ENCODE measurements at places on chromosomes 11 and 22. TPM values are rescaled to one million over a fixed set of nuclear protein-coding genes. Genes with fewer than 3 reads are reported as not detected.

- no peak for DNase-seq
These were observed 81.6 kb downstream of the TEAD1 start for GRCh38 chr11:12755510-12756453.

DNA sequence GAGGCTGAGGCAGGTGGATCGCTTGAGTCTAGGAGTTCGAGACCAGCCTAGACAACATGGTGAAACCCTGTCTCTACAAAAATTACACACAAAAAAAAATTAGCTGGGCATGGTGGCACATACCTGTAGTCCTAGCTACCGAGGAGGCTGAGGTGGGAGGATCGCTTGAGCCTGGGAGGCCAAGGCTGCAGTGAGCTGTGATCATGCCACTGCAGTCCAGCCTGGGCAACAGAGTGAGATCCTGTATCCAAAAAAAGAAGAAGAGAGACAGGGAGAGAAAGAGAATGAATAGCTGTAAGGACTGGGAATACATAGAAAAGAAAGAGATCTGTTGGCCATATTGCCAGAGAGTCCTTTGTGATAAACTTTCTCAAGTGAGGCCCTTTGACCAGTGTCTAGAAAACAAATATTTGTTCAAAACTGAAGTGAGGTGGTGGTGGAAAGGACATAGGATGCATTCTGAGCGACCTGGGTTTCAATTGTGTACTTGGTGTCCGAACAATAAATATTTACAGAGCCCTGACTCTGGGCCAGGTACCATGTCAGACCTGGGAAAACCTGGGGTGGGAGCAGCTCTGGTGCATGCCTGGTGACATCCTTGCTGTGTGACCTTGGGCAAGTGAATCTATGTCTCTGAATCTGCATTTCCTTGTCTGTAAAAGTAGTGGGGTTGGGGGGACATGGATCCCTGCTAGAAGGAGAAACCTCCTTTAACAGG is 89.6 kb upstream of the CRYBB3 start:
- no peak for DNase-seq

GRCh38 chr22:45645526-45646414 is 25.9 kb upstream of the ATXN10 start:
- peak; percentile 33 for DNase-seq

DNA sequence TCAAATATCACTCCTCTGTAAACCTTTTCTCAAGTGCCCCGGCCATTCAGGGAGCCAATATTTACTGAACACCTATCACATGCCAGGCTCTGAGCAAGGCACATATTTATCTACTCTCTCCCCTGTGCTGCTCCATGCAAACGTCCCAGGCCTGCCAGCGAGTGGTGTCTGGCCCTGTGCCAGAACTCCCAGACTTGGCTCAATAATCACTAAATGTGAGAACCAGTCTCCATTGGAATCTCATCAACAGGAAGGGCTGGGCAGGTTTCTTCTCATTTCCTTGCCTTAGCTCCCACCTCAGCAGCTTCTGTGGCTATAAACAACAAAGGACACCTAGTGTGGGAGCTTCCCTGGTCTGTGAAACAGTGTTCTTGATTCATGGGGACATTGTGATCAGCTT is 21.7 kb downstream of the RASSF10 start:
- DNase-seq = no peak

- no peak for DNase-seq
These were observed 1.8 kb downstream of the SYTL2 start for GRCh38 chr11:85809191-85809590.

GRCh38 chr22:36761553-36762240 is 14.2 kb downstream of the IFT27 start:
- DNase-seq = no peak

GRCh38 chr11:83862691-83863090 is 576.5 kb upstream of the CCDC90B start:
- DNase-seq = no peak

GRCh38 chr11:134537296-134537695 is 125.3 kb upstream of the B3GAT1 start:
- DNase-seq = no peak

GRCh38 chr22:24181996-24182899 is 961 bp downstream of the SUSD2 start:
- DNase-seq = peak; percentile 58

GRCh38 chr22:24507716-24508115 is 12.6 kb downstream of the UPB1 start:
- no peak for DNase-seq

DNA sequence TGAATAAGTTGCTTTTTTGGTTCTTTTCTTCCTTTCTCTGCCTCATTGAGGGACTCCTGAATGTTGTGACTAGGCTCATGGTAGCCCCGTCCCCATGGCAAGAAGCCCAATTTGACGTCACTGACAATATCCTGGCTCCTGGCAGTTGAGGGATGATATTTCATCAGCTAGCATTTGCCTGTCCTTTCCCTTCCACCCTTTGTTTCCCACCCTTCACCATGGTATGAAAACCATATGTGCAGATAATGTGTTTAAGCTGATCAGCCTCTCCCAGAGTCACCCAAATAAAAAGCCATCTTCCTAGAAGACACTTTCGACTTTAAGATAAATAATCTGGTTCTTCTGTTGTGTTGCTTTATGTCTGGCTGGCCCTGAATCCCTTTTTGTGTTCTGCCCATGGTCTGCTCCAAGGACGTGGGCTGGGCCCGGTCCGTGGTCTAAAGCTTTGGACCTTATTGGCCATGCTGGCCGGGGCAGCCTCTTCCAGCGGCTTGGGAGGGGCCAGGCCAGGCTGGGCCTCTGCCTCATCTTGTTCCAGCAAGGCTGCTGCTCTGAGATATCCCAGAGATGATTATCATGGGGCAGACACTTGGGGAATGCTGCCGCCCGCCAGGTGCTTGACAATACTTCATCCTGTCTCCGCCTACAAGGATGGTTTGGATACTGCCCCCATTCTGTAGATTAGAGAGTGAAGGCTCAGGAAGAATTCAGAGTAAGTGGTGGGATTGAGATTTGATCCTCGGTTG is 5.1 kb downstream of the TSPAN18 start:
- no peak for DNase-seq

GRCh38 chr22:40348025-40348658 is 1.8 kb downstream of the ADSL start:
- peak; percentile 64 for DNase-seq

DNA sequence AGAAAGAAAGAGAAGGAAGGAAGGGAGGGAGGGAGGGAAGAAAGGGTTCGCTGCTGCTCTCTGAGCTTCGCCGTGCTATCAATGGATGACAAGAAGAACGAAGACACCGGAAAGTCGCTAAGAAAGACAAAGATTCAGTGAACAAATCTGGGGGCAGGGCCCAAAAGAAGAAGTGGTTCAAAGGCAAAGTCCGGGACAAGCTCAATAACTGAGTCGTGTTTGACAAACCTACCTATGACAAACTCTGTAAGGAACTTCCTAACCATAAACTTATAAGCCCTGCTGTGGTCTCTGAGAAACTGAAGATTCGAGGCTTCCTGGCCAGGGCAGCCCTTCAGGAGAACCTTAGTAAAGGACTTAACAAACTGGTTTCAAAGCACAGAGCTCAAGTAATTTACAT is 2.9 kb upstream of the TTLL1 start:
- no peak for DNase-seq

DNA sequence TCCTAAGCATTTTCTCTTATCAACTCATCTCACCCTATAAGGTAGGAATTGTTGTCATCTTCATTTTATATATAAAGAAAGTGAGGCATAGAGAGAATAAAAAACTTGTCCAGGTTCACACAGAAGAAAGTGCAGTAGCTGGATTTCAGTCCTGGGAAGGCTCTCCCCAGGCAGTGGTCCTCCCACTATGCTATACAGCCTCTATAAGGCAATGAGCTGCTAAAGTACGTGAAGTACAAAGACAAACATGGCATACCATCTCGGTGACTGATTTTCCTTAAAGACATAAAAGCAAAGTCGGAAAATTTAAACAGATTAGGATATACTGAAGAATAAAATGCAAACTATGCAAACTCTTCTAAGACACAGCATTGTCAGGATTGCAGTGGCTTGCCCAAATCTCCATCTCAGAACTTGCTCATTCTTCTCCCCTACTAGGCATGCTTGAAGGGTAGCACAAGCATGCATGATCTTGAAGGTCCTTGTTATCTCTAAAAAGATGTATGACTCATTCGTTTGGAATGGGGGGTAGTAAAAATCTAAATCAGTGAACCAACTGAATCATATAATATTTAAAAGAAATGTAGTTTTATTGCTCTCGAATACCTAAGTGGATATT is 97.8 kb upstream of the CSNK2A3 start:
- no peak for DNase-seq

DNA sequence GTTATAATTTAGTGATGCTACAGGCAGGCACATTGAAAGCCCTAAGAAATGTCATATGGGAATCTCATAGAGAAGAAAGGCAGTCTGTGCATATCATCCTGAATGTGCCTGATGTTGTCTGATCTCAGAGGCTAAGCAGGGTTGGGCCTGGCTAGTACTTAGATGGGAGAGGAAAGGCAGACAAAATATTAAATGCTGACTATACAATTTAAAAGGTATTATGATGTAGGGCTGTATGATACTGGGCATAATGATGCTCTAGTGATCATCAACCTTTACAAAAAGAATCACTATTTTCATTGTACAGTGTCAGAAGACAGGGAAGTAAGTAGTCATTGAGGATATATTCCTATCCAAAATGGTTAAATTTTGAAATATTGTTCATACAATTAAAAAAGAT is 119.8 kb downstream of the UVRAG start:
- no peak for DNase-seq

DNA sequence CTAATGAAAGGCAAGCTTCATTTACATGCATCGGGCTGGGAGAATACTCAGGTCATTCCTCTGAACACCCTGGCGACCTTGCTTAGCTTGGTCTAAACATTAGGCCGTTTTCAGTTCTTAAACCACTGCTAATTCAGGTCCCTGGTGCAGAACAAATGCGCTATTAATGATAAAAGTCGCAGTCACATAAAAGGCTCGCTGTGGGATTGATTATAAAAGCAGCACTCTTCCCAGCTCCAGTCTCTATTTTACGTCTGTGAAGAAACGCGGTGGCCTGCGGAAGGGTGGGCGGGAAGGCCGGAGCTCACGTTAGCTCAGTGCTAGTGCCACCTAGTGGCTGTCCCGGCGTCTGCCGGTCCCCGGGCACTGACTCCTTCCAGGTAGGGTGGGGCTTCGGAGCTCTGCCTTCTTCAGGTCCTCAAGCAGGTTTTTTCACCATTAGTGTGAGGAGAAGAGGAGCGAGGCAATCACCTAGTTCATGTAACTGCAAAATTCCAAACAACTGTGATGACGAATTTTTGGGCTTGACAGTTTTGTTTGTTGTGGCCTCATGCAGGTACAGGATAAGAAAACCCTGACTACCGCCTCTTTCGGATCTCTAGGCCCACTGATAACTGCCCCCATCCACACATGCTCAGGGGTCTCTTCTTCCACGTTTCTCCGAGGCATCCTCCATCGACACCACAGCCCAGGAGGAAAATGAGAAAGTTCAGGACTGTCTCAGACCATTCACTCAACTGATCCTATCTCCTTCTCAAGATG is 66.5 kb upstream of the CLMP start:
- DNase-seq = peak; percentile 94

GRCh38 chr11:117570701-117571100 is 226.3 kb downstream of the DSCAML1 start:
- peak; percentile 66 for DNase-seq

- DNase-seq = no peak
These were observed 166.0 kb downstream of the TENM4 start for GRCh38 chr11:79274636-79275331.

GRCh38 chr11:113805640-113806039 is 26.0 kb downstream of the CLDN25 start:
- no peak for DNase-seq

- no peak for DNase-seq
These were observed 31.6 kb downstream of the GRIA4 start for GRCh38 chr11:105641433-105641832.

DNA sequence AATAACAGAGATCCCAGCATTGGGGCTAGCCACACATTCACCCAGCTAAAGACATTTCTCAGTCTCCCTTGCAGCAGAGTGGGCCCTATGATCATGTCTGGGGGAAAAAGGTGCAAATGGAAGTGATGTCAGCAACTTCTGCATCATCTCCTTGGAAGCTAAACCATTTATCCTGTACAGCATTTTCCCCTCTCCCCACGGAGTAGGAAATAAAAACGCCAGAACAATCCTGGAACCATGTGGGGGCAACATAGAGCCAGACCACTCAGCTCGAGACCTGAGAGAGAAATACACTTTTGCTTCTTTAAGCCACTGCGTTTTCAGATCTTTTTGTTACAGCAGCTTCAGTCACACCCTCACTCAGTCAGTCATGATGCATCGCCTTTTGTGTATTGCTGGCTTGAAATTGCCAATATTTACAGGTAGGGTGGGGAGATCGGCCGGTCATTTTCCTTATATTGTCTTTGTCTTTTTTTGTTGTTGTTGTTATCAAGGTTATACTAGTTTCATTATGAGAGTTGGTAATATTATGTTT is 9.1 kb upstream of the RAC2 start:
- no peak for DNase-seq

DNA sequence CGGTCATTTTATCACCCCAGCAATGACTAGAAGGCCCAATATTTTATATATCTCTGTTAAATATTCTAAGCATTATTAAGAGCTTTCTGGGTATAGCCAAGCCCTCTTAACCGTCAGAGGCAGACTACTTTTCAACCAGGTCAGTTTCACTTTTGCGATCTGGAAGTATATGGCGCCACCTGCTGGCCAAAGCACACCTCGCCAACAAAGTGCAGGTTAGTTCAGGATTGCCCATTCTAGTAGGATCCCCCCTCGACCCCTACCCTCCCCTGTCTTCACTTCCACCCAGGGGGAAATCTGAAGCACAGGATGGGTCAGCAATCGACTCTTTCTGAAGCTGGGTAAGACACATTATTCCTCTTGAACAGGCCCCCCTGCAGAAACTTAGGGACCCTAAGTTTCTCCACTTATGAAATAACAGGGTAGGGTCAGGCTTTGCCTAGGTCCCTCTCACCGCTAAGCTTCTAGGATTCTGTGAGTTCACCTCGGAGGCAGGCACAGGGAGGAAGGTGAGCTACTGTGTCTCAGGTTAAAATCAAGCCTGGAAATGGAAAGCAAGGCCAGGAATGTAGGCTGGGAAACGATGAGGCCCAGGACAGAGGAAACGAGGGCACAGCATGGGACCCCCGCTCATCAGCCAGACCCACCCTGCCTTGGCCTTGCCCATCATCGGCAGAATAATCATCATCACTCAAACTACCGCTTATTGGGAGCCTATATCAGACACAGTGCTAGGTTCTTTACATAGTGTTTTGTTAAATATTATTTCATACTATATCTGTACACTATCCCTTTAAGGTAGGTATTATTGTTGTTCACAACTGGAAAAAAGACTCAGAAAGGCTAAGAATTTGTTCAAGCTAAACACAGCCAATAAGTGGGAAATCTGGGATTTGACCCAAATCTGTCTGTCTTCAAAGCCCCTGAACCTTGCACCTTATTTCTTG is 35.6 kb downstream of the KCNJ1 start:
- peak; percentile 72 for DNase-seq

- DNase-seq = peak; percentile 41
These were observed 3.1 kb downstream of the ENDOD1 start for GRCh38 chr11:95092549-95093324.

GPHA2 gene
- 0.80 TPM for total RNA-seq

SLC22A9 gene
- total RNA-seq = not detected

OR5B21 gene
- total RNA-seq = not detected

SYCE3 gene
- total RNA-seq = not detected

FAM83F gene
- 0.27 TPM for total RNA-seq

MOGAT2 gene
- total RNA-seq = not detected

JHY gene
- total RNA-seq = not detected
